ENCODE measurements at places on chromosomes 7 and 10. TPM values are rescaled to one million over a fixed set of nuclear protein-coding genes. Genes with fewer than 3 reads are reported as not detected.

The EN2 gene
- total RNA-seq = 1.0 TPM

The ZSWIM8 gene
- total RNA-seq = 31.8 TPM

The AUTS2 gene
- 5.3 TPM for total RNA-seq

The MEOX2 gene
- not detected for total RNA-seq

The PRPS1L1 gene
- total RNA-seq = not detected

The MAGI2 gene
- total RNA-seq = 0.45 TPM

The GBX1 gene
- total RNA-seq = not detected

The GIMAP5 gene
- total RNA-seq = not detected

The CNPY1 gene
- total RNA-seq = not detected

The ORC5 gene
- total RNA-seq = 30.1 TPM

The HMX3 gene
- not detected for total RNA-seq

The TAS2R5 gene
- total RNA-seq = not detected

The PCLO gene
- total RNA-seq = 0.91 TPM

The DRGX gene
- total RNA-seq = not detected

The MMP21 gene
- 0.03 TPM for total RNA-seq

The SLC16A12 gene
- total RNA-seq = not detected

The FAM221A gene
- 1.6 TPM for total RNA-seq

The GALNT17 gene
- total RNA-seq = not detected

The MYL10 gene
- not detected for total RNA-seq

The AS3MT gene
- 4.7 TPM for total RNA-seq

The CYP3A4 gene
- not detected for total RNA-seq

The PAPSS2 gene
- 28.1 TPM for total RNA-seq

The CARD11 gene
- total RNA-seq = 1.3 TPM

All from A549 treated with DMSO at 1 μM for 4 hours (cell line).